ENCODE measurements at places on chromosomes 6 and 20.

DNA sequence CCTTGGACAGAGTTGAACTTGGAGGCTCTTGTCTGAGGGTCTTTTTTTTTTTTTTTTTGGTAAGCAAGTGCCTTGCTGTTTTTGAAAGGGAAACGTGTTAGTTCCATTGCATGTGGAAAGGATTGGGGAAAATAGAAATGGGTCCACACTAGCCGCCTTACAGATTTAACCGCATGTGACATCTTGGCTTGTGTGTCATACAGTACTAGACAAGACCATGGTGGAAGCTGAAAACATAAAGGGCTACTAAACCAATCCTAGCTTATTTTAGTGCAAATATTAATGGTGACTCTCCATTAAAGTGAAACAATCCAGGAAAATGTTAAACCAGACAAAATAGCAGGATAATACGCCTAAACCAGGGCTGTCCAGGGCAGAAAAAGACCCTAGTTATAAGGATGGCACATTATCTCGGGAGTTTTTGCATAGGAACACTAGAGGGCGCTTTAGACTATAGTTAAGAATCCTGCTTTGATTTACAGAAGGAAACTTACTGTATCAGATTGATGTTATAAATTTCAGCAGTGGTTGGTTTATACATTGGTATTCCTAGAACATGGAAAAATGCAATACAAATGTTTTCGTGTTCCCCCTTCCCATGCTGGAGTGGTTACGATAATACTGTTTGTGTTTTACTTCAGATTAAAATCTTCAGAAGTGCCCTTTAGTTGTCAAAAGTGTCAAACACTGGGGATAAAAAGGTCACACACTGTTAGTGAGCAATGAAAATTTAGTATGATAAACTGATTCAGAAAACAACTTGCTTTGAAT, 59.8 kb upstream of the DEK start:
- DNase-seq: peak; percentile 35

GRCh38 chr20:44442298-44443070, 33.2 kb upstream of the TTPAL start:
- DNase-seq: no peak

DNA sequence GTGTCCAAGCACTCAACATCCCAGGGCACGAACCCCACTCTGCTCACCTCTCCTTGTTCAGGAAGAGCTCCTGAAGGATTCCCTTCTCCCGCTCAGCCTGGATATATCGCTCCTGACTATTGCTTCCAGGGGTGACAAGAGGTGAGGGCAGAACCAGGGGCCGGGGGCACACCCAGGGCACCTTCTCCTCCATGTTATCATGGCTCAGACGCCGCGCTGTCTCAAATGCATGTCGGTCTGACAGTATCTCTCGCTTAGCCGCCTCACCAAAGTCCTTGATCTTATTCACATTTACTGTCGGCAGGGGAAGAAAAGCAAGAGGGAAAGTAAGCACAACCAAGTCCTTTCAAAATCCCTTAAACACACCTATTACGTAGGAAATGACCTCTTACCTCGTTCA, 13.1 kb downstream of the PPP1R10 start:
- no peak for DNase-seq

DNA sequence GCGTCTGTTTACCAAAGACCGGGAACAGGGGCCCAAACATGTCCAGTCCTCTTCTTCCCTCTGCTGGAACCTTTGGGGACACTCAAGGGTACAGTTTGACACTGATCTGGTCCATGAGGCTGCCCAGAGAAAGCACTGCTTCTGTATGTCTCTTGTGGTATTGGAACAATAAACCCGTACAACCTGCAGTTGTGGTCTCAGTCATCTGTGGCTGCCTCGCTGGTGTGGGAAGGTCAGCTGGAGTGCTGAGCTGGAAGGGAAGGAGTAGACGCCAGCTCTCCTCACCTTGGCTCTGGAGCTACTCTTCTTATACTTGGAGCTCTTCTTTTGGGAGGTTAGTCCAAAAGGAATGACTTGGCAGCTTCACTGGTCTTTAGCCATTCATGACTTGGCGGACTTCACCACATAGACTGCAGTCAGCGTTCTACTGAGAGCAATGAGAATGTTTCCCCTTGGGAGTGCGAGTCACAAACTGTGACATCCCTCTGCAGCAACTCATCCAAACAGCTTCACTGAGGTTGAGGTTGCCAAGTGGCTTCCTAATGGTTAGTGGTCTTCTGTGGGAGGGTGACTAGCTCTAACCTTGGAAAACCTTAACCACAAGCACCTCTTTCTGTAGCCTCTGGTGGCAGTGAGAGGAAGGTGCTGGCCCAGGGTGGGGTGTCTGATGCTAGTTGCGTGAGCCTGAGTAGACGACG, 81.2 kb downstream of the ASXL1 start:
- no peak for DNase-seq

DNA sequence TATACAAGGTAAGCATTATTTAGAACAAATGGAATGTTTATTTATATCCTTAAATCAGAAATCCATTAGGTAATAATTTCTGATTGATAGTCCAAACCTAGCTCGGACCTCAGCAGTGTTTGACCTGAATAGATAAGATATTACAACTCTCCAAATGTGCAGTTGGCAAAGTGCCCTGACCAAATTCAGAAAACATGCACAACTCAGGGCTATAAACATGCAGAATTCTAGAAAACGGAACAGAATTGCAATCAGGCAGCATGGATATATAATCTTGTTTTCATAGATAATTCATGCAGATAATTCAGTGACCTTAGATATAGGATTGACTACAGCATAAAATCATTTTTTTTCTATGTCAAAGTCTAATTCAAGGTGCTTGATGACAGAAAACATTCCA, 626.6 kb upstream of the CITED2 start:
- no peak for DNase-seq

DNA sequence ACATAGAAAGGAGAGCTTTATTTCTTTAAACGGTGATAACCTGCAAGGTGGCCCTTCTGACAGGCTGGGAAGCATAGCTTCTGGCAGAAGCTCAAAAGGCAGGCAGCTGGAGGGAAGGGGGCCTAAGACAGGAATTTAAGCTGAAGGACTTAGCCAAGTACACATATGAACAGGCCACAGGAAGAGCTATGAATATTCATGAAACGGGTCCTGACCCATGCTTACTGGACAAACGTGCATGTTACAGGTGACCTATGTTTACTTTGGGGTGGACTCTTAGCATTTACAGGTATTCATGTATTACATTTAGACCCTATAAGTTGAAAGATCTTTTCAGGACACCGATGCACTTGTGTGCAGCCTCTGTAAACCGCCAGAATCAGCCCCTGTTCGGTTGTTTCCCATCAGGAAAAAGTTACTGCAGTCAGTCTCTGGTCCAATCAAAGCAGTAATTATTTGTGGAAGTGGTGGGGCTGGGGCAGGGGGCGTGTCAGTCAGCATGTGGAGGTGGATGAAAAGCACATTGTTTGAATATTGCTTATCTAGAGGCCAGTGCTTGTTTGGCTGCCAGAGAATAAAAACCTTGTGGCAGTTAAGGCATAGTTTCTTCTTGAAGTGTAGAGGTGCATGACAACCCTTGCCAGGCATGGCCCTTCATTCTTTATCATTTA, 2.9 kb upstream of the GZF1 start:
- no peak for DNase-seq

DNA sequence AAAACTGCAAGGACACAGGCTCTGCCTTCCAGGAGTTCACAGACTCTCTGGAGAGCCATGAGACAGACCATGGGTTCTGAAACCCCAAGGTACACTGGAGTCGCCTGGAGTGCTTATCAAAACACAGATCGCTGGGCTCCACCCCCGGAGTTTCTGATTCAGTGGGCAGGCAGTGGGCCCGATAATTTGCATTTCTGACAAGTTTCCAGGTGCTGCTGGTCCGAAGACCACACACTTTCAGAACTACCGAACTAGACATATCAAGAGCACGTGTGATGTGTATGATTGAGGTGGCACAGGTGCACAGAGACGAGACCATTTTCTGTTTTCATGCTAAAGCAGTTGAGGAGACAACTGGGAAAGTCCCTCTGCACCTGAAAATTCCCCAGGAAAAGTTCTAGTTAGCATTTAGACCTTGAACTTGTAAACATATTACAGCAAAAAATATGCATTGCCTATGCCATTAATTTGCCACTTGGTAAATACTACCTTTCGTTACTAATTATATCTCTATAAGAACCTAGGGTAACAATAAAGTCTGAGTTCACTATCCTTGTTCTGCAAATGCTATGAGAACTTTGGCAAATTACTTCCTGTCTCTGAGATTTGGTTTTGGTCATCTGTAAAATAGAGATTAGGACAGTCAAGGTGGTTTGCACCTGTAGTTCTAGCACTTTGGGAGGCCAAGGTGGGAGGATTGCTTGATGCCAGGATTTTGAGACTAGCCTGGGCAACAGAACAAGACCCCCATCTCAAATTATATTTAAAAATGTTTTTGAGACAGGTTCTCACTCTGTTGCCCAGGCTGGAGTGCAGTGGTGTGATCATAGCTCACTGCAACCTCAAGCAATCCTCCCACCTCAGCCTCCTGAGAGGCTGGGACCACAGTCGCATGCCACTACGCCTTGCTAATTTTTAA, 14.3 kb upstream of the PIM1 start:
- DNase-seq: peak; percentile 63

- DNase-seq: no peak
These were observed 25.2 kb downstream of the TNFAIP3 start for GRCh38 chr6:137892271-137892708.

DNA sequence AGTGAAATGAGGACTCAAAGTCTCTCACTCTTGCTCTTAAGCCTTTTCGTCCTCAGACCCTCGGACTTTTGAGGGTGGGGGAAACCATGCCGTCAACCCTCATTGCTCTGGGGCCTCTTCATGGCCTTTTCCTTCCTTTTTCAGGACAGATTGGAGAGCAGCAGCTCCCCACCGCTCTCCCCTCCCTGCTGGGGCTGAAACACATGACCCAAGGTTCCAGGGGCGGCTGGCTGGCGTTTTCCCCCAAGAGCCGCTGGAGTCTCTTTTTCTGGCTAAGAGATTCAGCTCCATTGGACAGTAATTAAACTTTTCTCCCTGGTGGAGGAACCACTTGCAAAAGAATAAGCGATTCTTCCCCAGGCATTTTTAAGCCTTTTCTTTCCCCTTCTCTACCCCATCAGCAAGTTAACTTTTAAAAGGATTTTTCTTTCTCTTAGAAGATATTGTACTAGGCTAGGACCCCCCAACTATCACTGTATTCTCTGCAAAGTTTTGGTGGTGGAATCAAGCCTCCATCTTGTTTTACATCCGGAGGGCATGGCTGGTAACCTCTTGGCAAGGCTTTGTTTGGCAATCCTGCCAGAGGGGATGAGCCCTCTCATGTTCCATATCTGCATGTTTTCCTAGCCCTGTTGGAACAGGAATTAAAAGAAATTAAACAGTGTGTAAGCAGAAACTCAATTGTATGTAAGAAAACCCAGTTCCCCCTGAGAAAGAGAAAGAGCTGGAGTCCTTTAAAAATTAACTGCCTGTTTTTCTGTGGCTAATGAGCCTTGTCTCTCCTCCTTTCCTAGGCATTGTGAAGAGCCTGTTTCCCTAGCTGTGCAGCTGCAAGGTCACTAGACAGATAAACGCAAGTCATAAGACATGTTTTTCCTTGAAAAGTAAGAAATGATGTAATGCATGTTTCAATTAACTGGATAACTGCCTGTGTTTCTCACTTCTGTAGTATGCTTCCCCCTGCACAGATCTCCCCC, 100.8 kb upstream of the GPR6 start:
- no peak for DNase-seq
